ENCODE measurements at places on chromosomes 5 and 9.

- no peaks in the 10 kb centered on the region for H3K36me3 ChIP-seq
- H3K4me1 ChIP-seq = no peaks in the 10 kb centered on the region
- no peak overlapping the region for H3K27ac ChIP-seq
- no peak for DNase-seq
- H3K27me3 ChIP-seq = no peaks in the 10 kb centered on the region
Observed at GRCh38 chr9:72978744-72979143, 25.9 kb upstream of the ALDH1A1 start.

DNA sequence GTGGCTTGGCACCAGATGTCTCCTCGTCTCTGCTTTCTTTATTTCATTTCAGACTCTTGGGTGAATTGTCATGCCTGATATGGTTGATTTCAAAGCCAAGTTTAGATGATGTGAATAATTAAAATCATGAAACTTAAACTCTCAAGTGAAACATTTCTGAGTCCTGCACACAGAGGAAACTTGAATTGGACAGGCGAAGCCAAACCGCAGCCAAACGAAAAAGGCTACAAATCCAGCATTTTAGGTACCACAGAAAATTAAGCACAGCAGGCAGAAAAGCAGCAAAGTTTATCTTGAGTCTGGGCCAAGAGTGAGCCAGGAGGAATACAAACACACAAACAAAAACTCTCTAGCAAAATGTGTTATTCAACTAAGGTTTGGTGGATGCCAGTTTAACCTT lies 659.8 kb upstream of the KLF4 start:
- H3K36me3 ChIP-seq = no peaks in the 10 kb centered on the region
- peaks cover 26% of the 10 kb centered on the region for H3K4me1 ChIP-seq
- H3K4me3 ChIP-seq = no peak overlapping the region
- DNase-seq = no peak
- no peak overlapping the region for H3K27ac ChIP-seq

GRCh38 chr9:125949703-125950460 lies 202.7 kb downstream of the PBX3 start:
- no peak overlapping the region for H3K27ac ChIP-seq
- DNase-seq = no peak
- no peaks in the 10 kb centered on the region for H3K27me3 ChIP-seq
- H3K4me1 ChIP-seq = no peaks in the 10 kb centered on the region
- no peak overlapping the region for H3K4me3 ChIP-seq

DNA sequence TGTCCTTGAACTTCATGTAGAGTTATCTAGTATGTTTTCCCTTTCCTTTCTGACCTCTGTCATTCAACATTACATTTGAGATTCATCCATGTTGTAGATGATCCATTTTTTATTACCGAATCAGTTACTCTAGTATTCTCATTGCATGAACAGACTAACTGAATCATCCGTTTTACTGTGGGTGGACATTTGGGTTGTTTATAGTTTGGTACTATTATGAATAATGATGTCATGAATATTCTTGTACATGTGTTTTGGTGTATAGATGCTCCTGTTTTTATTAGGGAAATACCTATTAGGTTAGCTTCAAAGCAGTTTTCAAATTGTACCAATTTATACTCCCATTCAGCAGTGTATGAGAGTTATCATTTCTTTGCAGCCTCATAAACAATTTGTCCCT lies 94.3 kb upstream of the NIPAL4 start:
- no peak for DNase-seq
- H3K27ac ChIP-seq = no peak overlapping the region
- no peaks in the 10 kb centered on the region for H3K36me3 ChIP-seq

DNA sequence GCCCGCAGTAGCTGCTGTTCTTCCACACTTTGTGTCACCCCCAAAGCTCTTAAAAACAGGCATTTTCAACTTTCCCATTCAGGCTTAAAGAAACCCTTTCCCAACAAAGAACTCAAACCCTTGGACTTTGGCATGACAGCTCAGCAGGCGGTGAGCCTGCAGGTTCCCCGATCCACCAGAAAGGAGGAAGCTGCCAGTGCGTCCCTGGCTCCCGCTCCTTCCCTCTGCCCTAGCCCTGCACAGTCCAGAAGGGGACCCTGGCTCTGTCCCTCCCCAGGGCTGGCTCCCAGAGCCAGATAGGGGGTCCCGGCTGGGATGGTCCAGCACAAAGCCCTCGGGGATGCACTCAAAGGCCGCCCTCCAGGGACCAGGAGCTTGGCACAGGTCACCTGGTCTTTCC lies 9.6 kb downstream of the SLC9A3 start:
- H3K27ac ChIP-seq = no peak overlapping the region
- peaks cover 66% of the 10 kb centered on the region for H3K27me3 ChIP-seq
- no peak for DNase-seq
- H3K4me1 ChIP-seq = no peaks in the 10 kb centered on the region
- no peak overlapping the region for H3K4me3 ChIP-seq

DNA sequence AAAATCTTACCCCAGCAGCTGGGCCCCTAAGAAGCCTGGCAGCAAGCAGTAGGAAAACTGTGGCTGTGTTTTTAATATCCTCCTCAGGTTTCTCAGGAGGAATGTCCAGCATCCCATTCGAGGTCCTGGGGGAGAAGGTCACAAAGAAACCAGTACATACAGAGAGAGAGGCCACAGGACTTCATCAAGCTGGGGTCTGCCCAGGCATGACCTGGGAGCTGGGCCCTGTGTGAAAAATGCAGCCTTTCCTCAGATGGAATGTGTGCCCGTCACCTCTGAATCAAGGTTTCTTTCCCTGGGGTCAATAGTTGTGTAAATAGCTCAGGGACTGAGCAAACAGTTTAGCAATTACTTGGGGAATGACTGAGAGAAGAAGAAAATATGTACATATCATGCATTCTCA lies 33.9 kb upstream of the RAD23B start:
- H3K27me3 ChIP-seq = no peaks in the 10 kb centered on the region
- H3K4me1 ChIP-seq = peaks cover 3% of the 10 kb centered on the region
- no peak for DNase-seq

DNA sequence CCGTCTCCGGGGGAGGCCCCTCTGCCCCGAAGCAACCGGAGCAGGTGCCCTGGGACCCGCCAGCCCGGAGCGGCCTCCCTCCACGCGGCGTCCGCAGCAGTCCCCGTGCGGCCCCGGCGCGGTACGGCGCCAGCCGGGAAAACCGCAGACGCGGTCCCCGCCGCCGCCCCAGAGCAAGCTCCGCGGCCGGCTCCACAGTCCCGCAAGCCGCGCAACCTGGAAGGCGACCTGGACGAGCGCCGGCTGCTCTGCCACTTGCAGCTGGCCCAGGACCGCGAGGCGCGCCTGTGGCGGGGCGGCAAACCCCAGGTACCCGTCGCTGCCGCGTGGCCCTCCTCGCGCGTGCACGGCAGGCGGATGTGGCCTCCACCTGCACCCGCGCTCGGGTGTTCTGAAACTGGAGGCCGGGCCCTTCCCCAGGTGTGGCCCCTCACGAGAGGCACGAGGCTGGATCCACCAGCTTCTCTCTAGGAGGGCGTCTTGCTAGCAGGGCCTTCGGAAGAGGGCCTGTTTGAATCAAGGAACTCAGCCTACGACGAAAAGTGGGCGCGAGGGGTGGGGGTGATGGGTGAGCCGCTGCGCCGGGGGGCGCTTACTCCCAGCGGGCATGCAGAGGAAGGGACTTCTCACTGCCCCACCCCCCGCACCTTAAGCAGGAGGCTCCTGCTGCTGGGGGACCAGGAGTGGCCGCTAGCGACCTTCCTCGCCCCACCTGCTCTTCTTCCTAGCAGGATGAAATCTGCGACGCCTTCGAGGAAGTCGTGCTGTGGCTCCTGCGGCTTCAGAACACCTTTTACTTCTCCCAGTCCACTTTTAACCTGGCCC lies 602 bp downstream of the CCNI2 start:
- no peak for DNase-seq
- H3K36me3 ChIP-seq = peaks cover 12% of the 10 kb centered on the region
